ENCODE measurements at places on chromosomes 6 and 20.

DNA sequence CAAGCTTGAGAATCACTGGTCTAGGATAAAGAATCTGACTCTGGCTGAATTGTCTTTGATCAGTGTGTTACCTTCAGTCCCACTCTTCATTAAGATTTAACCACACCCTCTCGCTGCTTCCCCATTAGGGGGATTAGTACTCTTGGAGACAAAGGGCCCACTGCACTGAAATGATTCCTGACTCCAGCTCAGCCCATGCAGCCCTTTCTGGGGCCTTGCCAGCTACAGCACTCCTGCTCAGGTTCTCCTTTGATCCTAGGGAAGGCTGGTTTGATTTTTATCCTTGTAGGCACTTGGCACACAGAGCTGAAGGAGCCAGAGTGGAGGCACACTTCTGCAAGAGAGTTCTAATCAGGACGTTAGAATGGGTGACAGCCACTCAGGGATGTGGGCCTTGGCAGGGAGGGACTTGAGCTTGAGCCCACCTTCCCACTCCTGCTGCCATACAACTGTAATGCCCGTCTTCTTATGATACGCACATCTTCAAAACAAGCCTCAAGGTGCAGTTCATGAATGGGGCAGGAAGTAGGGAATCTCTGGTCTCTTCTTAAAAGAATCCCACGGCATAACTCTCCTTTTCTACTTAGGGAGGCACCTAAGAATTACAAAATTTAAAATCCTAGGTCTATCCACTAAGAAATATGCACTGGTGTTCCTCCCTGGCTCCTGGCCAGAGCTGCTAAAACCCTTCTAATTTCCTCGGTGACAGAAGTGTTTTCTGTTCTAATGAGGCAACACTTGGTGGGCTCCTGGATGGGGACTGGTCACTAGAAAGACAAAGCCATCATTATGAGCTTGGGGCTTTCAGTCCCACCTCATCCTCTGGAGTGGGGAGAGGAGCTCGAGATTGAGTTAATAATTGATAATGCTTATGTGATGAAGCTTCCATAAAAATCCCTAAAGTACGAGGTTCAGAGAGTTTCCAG, 1.5 kb upstream of the SLA2 start:
- DNase-seq, result no peak

DNA sequence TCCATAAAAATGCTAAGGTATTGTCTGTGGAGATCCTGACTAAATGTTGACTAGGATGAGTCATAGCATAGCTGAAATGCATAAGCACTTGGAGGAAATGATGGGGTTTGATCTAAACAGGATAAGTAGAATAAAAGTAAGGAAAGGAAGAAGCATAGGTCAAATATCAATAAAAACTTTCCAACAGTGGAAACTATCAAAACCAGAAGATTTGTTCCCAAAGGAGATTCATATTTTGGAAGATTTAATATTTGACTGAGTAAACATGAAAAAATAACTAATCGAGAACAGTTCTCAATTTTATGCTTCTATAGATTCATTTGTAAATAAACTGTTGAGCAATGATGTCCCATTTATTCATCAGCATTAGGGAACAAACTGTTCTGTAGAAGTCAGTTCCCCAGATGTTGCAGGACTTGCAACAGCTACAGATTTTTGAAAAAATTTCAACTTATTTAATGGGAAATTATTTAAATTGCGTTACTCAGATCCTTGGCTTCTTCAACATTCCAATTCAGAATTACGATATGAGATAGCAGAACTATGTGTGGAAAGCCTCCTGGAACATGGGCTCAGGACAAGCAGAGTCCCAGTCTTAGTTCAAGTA, 133.7 kb upstream of the TBX18 start:
- no peak for DNase-seq

DNA sequence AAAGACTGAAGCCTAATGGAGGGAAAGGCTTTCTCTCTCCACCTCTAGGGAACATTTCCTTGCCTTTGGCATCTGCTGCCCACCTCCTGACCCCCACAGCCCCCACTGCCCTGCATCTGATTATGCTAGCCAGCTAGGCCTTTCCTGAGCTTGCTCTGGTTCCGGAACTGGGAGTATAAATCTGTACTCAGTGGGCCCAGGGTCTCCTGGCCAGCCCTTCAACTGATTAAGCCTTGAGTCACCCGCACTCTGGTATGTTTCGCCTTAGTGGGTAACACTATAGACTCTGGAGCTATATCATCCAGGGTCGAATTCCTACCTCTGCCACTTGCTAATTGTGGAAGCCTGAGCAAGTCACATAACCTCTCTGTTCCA, 45.6 kb upstream of the RIPOR2 start:
- DNase-seq, result no peak

DNA sequence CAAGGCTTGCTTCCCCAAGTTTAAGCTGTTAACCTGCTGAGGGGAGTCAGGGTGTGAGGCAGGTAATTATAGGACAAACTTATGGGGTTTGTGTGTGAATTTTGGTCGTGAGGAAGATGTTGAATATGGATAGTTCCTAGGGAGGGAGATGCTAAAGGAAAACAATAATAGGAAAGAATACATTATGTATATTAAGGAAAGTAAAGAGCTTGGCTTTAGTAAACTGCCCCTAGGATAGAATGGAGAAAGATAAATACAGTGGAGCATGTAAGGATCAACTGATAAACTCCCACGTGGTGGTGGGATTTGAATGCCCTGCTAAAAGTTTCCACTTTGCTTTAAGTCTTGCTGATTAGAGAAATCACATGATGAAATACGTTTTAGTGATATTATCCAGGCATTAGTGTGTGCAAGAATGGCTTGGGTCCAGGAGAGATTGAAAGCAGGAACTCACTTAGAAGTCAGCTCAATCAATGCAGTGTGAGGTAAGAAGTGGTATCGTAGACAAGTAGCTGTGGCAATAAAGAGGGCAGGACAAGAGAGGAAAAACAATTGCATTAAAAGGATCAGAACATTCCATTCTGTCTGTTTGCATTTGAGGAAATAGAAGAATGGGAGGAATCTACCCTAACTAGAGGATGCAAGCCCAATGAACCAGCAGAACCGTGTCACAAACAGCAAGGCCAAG, 52.5 kb downstream of the RPS12 start:
- no peak for DNase-seq

GRCh38 chr20:50514750-50515149, 4.6 kb downstream of the PTPN1 start:
- DNase-seq, result no peak

DNA sequence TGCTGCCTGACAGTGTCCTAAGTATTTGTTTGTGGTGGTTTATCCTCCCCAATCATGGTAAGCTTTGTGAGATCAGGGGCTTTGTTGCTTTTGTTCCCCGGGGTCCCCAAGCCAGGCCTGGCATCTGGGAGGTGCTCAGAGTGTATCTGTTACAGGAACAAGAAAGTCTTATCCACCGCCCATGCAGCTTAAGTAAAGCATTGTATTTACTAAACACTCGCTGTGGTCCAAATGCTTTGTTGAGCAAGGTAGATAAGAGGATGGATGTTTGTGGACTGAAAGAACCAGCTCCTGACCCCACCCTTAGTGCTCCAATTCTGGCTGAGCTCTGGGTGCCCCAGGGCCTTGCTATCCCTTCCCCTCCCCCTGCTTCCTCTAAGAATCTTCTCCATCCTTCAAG, 19.8 kb upstream of the TFAP2C start:
- DNase-seq, result no peak

DNA sequence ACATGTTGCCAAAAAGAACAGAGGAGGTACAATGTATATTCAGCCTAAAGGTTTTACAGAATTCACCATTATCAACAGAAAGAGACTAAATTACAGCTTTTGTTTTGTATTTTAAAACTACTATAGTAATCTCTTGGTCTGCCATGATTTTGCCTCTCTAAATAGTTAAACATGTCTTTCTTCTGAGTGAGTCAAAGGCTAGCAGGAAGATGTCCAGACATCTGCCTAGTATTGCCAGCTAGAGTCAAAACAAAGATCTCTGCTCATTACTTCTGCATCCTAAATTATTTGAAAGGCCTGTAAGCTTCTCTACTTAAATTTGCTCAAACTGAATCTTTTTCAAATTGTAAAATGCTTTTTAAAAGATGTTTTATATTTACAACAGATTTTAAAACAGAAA, 8.8 kb downstream of the ASF1A start:
- DNase-seq, result no peak

GRCh38 chr6:149212206-149212605, 105.3 kb upstream of the TAB2 start:
- DNase-seq, result peak; percentile 58

- no peak for DNase-seq
Observed at GRCh38 chr20:21303872-21304586, 898 bp downstream of the XRN2 start.

DNA sequence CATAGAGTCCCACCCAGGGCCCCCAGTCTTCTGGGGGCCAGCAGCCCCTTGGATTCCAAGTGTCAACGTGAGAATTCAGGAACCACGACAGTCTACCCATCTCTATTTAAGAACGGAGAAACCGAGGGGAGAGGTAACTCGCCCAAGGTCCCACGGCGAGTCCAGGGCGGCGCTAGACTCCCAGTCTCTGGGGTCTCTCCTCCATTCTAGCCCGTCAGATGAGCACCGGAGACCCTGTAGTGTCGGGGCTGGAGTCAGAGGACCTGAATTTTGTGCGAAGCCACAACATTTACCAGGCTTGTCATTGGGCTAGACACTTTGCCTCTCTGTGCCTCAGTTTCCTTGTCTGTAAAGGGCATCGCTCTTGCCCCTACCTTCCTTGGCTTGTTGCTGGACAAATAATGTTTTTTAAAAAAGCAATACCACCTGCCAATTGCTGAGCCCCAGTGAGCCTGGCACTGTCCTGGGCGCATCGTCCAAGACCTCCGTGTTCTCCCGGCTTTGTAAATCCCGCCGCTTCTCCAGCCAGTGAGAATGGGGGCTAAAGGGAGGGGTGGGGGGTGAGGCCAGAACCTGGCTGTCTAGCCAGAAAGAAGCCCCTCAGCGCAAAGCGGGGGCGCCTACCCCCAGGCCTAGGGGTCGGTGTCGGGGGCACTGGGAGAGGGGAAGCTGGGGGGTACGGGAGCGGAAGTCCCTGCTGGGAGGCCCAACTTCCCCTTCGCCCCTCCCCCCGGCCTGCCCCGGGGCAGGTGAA, 91.7 kb downstream of the NCR2 start:
- no peak for DNase-seq

- DNase-seq, result no peak
Observed at GRCh38 chr6:35590622-35591066, 77.9 kb upstream of the TULP1 start.

GRCh38 chr6:170393807-170394399, 87.3 kb downstream of the FAM120B start:
- no peak for DNase-seq

DNA sequence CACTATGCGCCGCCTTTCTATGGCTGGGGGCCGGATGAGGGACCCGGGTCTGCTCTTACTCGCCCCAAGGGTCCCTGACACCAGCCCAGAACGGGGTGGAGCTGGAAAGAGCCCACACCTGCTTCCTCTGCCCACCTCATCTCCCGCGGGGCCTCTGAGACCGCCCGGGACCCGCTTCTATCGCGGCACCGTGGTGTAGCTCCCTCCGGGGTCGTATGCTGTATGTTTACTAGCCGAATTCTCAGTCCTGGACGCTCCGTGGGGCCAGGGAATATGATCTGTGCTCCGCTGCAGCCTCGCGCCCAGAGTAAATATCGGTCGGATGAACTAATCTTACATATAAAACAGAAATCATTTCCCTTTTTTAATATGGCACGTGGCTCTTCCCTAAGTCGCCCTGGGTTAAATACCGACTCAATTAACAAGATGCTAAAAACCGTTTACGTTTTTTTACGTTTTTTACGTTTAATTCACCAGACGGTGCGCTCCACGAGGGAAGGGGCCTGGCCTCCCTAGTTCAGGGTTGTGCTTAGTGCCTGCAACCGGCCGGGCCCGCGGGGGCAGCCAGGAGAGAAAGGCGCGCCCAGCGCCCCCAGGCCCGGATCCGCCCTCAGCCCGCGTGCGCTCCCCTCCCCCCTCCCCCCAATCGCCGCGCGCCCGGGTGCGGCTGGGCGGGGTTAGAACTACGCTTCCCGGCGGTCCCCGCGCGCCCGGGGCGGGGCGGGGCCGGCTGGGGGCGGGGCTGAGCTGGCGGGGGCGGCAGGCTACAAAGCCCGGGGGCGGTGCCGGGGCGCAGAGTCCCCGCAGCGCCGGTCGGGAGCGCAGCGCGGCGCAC, at the start of gene RBM38:
RBM38 (plus strand) TSS at position 793 of the 835 bp plus-strand sequence. CDS start 186 bp downstream, outside the sequence.
- DNase-seq, result peak; percentile 78

- DNase-seq, result no peak
Observed at GRCh38 chr6:54559136-54559535, 250.9 kb downstream of the TINAG start.

DNA sequence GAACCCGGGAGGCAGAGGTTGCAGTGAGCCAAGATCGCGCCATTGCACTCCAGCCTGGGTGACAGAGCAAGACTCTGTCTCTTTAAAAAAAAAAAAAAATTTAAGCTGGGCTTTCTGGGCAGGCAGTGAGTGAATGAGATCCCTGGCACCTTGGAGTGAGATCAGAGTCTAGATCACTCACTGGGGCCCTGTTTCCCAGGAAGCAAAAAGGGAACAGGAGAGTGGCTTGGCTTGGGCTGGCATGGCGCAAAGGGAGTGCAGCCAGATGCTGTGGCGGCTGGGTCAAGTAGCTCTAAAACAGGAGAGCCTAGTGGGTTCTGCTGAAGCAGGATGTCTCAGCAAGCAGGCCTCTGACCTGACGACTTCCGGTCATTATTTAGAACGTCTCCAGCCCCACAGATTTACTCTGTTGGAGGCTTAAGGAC, 10.4 kb downstream of the PLCG1 start:
- no peak for DNase-seq

- DNase-seq, result no peak
Observed at GRCh38 chr6:558089-558488, 98.8 kb downstream of the HUS1B start.

- DNase-seq, result no peak
Observed at GRCh38 chr20:23588434-23589403, 17.0 kb downstream of the CST9 start.

- DNase-seq, result peak; percentile 54
Observed at GRCh38 chr6:79702691-79703090, 71.6 kb downstream of the SH3BGRL2 start.

GRCh38 chr20:57628047-57628961, 8.1 kb upstream of the ZBP1 start:
- no peak for DNase-seq

DNA sequence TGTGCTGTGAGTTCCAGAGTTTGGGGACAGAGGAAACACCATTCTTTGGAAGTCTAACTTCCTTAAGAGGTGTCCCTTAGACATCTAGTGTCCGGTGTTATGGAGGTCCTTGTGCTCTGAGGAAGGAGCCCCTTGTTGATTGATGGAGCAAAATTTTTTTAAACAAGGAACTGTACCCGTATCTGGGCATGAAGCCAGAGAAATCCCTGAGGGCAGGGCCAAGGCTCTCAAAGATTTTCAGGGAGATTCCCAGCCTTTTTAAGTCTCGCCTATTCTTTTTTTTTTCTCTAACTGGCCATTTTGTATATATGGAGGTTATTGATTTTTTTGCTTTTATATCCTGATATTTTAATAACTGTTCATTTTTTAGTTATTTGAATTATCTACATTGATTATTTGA, 45.9 kb downstream of the TRIM38 start:
- DNase-seq, result no peak

DNA sequence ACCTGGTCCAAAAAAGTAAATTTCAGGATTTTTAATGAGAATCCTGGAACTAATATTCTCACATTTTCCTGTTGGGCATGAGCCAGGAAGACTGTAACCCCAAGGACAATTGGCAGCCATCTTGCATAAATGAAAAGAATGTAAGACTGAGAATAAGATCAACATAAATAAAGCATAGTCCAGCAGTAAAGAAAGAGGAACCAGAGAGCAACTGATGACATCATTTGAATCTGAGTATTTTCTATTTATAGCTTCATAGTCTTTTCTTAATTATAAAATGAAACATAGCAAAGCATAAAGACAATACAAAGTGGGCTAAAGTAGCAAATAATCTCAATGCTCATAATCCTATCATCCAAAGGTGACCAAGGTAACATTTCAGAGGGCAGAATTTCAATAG, 26.6 kb upstream of the FBXL4 start:
- no peak for DNase-seq

All from putamen (tissue), 1 donor.